Vagina (tissue), 2 donors: ENCODE measurements at places on chromosomes 12 and 14. TPM values are rescaled to one million over a fixed set of nuclear protein-coding genes. Genes with fewer than 3 reads are reported as not detected.

Gene FRMD6
- 114 TPM for total RNA-seq

Gene TAS2R46
- 2.0 TPM for total RNA-seq

DNA sequence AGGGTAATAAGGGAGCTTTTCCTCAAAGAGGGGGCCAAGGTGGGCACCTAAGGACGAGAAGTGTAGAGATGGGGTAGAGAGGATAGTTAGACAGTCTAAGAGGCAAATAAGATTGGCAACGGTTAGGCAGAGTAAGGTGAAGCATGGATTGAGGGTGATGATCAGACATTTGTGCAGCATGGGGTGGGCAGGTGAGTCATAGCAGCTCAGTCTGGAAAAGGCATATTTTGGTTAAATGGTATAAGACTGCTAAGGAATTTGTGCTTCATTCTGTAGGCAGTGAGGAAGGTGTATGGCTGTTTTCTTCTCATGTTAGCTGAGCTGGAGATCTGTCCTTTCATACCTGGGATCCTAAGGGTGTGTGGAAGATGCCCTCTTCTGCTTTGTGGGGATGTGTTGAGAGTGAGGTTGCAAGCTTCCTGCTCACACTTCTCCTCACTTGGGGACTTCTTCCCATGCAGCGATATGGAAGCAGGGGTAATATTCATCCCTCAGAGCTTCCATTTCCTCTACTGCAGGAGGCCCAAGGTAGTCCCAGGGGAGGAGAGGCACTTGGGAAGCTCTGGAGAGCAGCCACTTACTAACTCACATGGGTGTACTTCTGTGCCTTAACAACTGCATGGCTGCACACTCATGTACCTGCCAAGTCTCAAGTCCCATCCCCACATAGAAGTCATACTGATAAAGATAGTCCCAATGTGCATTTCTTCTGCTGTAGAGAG lies 28.9 kb downstream of the GSG1 start:
- no peak for DNase-seq

- no peak for DNase-seq
Measured at GRCh38 chr14:62308891-62309290, 546.7 kb downstream of the SNAPC1 start.

DNA sequence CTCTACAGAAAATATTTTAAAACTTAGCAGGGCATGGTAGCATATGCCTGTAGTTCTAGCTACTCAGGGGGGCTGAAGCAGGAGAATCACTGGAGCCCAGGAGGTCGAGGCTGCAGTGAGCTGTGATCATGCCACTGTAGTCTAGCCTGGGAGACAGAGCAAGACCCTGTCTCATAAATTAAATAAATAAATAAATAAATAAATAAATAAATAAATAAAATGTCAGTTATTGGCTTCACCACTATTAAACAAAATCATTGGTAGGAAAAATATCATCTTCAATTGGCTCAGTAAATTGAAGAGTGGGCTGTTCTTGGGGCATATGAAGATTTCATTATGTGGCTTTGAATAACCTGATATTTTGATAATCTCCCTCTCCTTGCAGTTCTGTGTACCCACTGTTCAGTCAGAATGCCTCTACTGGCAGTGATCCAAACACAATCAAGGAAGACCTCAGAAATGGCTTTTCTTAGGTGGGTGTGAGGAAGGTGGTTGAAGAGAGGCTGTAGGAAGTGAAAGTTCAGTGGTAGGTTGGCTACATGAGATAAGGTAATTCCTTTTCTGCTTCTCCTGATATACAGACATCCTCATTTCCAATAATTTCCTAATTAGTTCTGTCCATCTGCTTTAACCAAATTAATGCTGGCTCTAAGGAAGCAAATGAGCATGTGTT lies 175.8 kb downstream of the MSRB3 start:
- no peak for DNase-seq

DNA sequence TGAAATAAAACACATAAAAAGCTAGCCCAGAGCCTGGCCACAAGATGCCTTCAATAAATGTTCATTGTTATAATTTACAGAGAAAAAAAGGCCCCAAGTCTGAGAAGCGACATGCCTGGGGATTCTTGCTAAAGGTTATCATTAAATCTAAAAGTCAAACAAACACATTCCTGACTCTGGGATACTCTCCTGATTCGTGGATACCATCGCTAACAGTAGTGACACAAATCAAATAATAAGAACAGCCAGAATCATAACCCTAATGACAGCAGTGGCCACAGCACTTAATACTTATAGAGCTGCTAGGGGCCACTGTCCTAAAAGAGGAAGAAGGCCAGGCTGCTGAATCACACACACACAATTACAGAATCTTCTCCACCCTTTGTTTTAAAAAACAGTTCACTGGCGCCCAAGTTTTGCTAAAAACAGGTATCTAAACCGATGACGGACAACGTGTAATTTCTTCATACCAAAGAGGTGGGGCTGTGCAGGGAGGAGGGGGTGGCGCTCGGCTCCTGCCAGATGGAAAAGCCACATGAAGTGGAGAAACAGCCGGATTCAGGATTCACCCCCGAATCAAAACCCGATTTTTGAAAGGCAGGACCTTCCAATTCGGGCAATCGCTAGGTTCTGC lies 1.2 kb downstream of the CLIP1 start:
- no peak for DNase-seq

- DNase-seq, result no peak
Measured at GRCh38 chr12:105667973-105668743, 337.7 kb downstream of the C12orf75 start.
